Activated T-cell treated with anti-CD3 and anti-CD28 coated beads for 1 hour (primary cell): ENCODE measurements at places on chromosomes 7 and 10.

DNA sequence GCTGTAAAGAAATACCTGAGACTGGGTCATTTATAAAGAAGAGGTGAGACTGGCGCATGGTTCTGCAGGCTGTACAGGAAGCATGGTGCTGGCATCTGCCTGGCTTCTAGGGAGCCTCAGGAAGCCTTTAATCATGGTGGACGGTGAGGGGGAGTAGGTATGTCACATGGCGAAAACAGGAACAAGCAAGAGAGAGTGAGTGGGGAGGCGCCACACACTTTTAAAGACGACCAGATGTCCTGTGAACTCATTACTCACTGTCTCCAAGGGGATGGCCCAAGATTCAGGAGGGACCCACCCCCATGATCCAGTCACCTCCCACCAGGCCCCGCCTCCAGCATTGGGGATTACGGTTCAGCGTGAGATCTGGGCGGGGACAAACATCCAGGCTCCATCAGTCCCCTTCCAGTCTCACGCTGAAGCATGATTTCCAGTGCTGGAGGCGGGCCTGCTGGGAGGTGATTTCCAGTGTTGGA lies 3.2 kb downstream of the ZNF316 start:
- no peak for DNase-seq

DNA sequence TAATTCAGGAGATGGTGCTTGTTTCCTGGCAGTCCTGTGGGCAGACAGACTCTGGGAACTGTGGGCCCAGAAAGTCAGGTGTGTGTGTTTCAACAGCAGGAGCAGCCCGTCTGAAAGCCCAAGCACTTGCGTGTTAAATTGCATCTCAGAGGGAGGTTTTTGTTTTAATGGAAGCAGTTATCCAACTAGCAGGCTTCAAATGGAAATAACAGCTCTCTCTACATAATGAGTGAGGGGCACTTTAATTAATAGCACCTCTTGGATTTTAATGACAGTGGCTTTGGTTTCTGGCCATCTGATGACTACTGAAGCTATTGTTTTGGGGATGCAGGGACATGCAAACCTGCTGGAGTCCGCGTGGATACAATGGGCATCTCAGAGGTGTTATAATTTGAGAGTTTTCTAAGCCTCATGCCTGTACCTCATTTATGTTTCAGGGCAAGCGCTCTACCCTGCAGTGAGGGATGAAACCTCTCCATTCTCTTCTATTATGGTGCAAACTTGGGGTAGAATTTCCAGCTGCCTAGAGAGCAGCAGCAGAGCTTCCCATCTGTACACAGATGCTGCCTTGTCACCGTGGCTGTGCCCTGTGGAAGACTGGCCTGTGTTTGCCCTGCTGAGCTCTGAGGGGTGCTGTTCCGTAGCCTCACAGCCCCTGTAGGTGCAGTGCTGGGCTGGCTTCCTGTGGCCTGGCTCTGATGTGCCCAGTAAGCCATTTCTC lies 206.6 kb upstream of the GPR26 start:
- DNase-seq = no peak

GRCh38 chr7:16402940-16403339 lies 18.4 kb downstream of the CRPPA start:
- DNase-seq = no peak

- no peak for DNase-seq
These were observed 89.7 kb downstream of the ATE1 start for GRCh38 chr10:121838149-121838548.

DNA sequence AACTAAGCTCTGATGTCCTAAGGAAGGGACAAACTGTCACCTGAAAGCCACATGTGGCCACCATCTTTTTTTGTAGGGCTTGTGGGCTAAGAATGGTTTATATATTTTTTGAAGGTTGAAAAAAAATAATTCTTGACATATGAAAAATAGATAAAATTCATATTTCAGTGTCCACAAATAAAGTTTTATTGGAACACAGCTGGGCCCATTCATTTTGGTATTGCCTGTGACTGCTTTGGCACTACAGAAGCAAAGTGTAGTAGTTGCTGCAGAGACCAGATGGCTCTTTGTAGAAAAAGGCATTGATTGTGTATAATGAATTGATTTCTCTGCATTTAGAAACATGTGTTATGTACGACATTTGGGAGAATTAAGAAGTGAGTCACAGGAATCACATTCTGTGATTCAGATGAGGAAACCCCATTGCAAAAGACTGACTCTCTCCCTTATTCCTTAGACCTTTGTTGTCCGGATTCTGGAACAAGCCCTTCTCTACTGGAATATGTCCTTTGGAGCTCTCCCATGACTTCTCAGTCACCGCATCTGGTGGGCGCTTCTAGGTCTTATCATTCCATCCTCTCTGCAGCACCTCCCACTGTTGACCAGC lies 438.7 kb downstream of the LRMDA start:
- no peak for DNase-seq

DNA sequence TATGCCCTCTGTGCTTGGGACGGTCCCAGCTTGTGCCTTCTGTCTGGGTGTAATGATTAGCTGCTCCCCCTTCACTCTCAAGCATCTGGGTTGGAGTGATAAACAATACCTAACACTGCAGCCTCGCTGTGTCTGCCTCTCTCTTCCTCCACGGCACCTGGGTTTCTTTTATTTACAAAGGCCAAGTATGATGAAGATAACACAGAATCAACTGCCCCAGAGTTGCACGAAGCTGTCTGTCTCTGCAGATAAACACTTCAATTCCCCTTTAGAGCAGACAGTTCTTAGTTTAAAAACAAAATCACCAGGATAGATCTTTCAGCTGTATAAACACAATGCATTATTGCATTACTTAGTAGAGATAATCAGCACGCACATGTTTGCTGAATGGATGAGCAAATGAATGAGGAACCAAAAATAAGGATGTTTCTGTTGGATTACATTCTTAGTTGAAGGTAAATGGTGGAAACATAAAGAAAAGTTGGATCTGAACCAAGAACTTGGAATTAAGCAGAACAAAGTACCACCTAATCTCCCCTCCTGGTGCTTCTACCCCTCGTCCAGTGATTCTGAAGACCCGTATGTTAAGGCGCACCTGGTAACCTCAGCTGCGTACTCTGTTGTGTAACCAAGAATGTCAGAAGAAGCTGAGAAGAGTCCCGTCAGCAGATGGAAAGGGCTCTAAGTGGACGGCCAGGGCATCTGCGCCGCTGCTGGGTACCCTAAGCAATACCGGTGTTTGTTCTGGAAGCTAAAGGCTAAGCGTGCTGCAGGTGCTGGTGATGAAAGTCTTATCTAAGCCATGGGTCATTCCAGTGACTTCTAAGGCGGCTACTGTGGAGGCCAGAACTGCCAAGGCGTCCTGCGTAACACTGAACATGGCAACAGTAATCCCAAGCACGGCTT lies 26.6 kb downstream of the INSIG1 start:
- DNase-seq = no peak

GRCh38 chr10:65194126-65194525 lies 1672.9 kb downstream of the REEP3 start:
- no peak for DNase-seq

GRCh38 chr10:63208986-63209385 lies 75.9 kb downstream of the NRBF2 start:
- no peak for DNase-seq

- no peak for DNase-seq
These were observed 223.3 kb upstream of the GPR26 start for GRCh38 chr10:123442901-123443300.

DNA sequence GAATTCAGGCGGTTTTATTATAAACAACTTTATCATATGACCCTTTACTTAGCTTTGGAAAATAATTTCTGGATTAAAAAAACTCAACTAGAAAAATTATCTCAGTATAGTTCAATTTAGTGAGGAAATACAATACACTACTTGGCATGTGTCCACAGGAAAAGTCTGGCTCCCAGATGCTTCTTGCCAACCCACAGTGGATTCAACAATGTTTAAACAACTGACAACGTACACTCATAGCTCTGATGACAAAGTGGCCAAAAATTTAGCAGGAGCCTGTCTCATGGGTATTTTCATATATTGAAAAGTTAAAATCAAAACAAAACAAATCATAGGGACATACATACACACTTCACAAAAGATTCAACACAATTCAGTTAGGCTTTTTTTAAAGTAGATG lies 158.8 kb downstream of the SKAP2 start:
- DNase-seq = no peak

GRCh38 chr7:121187222-121187621 lies 141.6 kb upstream of the WNT16 start:
- no peak for DNase-seq

- no peak for DNase-seq
These were observed 36.3 kb downstream of the CUX1 start for GRCh38 chr7:101853684-101854083.

DNA sequence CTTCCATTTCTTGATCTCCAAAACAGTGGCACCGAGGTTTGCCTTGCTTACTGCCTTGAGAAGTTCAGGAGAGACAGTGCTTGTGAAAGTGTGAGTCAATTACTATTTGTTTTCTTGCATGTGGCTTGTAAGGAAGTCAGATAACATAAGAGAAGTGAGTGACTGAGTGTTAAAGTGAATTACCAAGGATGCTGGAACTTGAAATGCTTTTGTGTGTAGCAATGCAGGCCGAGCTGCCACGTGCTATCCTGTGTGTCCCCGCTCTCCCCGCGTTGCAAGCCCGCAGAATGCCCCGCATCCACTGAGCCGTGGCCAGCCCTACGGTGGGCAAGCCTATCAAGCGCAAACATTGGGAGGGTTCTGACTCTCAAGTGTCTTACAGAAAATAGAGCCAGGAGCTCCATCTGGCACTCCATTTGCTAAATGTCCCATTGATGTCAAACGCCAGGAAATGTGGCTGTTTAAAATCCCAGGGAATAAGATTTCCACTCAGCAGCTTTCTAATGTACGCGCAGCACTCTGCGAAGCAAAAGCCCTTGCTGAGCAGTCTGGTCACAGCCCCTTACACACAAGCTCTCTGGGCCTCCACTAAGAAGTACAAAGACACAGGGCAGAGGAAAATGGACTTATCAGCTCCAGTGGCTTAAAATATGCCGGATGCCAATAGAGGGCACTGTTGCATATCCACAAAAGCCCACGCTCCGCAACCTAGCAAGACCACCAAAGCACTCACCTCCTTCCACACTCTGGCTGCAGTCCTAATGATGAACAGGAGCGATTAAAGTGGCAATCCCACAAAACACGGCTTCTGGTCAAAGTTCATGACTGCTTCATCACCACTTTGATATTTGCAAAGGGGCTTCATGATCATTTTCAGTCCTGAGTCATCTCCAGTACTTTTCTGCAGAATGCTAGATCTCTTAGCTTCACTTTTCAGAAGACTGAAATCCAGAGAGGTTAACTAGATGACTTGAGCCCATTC lies 158.0 kb upstream of the ITGB1 start:
- DNase-seq = no peak

DNA sequence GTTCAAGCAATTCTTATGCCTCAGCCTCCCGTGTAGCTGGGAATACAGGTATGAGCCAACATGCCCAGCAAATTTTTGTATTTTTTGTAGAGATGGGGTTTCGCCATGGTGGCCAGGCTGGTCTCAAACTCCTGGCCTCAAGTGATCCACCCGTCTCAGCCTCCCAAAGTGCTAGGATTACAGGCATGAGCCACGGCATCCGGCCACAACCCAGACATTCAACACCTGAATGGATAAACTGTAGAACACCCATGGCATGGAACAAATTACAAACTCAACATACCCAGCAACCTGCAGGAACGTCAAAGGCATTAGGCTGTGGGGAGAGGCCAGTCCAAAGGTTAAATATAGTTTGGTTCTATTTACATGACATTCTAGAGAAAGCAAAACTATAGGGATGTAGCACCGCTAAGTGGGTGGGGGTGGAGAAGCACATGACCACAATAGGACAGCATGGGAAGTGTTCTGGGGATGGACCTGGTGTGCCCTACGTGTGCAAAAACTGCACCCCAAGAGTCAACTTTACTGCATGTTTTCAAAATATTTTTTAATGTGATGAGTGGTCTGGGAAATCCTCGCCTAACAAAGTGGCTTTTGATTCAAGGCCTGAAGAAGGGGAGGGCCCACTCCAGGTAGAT lies 6.5 kb upstream of the PGAM2 start:
- DNase-seq = no peak

- DNase-seq = no peak
These were observed 825.3 kb upstream of the C7orf33 start for GRCh38 chr7:147765301-147765700.

GRCh38 chr10:98030093-98030821 lies at the start of gene CRTAC1:
Gene CRTAC1, minus strand, starts transcription at chr10:98030621. Its CDS starts 149 bp downstream, at chr10:98030472.
- no peak for DNase-seq

DNA sequence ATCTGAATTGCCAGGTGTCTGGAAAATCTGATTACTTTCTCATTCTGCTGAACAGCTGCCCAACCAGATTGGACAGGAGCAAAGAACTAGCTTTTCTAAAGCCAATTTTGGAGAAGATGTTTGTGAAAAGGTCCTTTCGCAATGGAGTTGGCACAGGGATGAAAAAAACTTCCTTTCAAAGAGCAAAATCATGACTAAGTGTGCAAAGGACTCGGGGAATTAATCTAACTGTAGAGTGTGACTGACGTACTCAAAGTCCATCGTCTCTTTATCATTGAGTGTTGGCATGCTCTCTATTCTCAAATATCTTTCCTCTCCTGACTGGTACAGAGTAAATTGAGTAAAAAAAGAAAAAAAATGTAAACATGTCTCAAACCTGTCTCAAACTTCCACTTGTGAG lies 3.3 kb downstream of the NPS start:
- DNase-seq = no peak

DNA sequence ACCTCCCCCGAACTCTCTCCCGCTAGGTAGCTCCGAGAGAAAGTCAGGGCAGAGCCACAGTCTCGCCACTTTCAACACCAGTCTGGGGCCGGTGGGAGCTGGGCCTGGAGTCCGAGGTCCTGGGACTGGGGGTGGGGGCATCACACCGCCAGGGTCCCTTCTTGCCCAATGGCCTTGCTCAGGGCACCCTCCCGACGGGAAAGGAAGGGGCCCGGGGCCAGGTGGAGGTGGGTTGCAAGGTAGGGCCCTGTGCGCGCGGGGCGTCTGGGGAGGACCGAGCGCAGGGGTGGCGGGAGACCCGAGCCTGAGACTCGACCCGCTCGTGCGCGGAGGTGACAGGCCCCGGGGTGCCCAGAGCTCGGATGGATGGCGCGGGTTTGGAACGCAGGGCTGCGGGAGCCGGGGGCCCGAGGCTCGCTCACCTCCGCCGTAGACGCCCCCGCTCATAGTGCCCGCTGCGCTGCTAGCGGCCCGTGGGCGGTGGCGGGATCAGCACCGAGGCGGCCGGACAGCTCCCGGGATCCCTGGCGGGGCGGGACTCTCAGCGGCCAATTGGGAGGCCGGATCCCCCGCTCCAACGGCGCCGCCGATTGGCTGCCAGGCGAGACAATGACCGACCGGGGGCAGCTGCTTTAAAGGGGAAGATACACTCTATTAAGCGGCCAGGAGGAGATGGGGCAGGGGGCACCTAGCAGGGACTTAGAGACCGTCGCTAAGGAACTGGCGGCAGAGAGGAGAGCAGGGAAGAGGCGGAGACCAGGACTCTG lies at the start of gene ACTL6B:
Gene ACTL6B, minus strand, starts transcription at position 541 of the 767 bp plus-strand sequence. Its CDS starts 94 bp downstream, at position 447.
- peak; percentile 36 for DNase-seq

DNA sequence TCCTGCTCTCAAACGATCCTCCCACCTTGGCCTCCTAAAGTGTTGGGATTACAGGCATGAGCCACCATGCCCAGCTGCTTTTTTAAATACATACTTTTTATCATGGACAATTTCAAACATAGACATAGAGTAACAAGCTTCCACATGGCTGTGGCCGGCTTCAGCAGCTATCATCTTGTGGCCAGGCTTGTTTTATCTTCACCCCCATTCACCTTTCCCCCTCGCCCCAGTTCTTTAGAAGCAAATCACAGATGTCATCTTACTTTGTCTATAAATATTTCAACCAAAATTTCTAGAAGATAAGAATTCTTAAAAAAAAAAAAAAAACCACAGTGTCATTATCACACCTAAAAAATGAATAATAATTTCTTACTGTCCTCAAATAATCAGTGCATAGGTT lies 5.9 kb downstream of the FOXK1 start:
- no peak for DNase-seq

- DNase-seq = no peak
These were observed 15.3 kb upstream of the PRKAR2B start for GRCh38 chr7:107029061-107029763.
